NCI-H146 (cell line): ENCODE measurements at places on chromosomes 3 and 15.

GRCh38 chr3:36557708-36558421 is 177.6 kb downstream of the STAC start:
- DNase-seq, result no peak

DNA sequence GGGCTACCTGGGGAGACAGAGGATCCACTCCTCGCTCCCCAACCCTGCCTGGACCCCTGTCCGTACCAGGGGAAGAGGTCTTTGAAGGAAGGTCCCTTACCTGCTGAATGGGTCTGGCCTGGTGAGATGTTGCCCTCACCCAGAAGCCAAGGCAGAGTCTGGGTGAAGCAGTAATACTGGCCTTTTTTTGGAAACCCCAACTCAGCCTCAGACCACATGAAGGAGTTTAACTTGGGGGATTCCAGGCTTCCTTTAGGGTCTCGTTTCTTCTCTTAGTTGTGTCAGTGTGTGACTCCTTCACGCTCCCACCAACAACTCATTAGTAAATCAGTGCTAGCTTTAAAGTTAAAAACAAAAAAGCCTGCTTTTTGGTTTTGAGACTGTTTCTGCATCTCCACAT is 45.6 kb downstream of the RTP1 start:
- no peak for DNase-seq

GRCh38 chr3:106119614-106120082 is 250.8 kb upstream of the CBLB start:
- no peak for DNase-seq

DNA sequence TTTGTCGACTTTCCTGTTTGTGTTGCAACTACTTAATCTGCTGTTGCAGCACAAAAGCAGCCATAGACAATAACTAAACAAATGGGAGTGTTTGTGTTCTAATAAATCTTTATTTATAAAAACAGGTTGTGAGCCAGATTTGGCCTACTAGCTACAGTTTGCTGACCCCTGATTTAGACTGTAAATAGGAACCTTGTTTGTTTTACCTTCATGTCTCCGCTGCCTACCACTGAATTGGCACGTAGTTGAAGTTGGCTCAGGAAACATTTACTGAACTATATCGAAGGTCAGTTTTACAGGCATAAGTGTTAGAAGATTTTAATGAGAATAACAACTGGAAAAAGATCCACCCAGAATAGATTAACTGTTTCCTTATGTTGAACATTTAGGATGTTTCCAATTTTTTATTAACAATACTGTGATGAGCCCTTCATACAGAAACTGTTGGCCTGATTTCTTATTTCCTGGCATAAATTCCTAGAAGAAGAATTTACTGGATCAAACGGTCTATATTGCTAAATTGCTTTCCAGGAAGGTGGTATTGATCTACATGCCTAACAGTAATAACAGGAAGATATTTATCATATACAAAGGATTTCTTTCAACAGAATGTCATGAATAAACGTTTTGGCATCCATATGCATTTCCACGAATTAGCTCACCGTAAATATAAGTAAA is 156.2 kb upstream of the NR2E3 start:
- DNase-seq, result no peak

- DNase-seq, result no peak
Observed at GRCh38 chr15:99441871-99442251, 123.9 kb upstream of the MEF2A start.

GRCh38 chr3:99499235-99500158 is 138.9 kb upstream of the COL8A1 start:
- DNase-seq, result peak; percentile 2

GRCh38 chr3:20190991-20191390 is 5.0 kb upstream of the SGO1 start:
- no peak for DNase-seq

DNA sequence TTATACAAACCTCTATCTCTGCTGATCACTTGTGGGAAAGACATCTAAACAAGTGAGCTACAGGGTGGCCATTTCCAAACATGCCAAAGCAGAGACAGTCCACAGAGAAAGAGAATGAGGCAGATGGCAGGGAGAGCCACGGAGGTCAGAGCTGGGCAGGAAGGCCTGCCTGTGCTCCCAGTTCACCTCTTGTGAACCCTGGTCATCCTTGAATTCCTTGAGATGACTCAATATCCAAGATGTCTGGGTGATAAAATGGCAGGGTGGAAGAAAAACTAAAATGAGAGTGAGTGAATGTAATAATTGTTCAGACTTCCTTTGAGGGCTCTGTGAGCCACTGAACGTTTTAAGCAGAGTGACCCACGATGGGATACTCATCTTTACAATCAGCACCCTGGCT is 104.8 kb downstream of the PLCH1 start:
- DNase-seq, result no peak

GRCh38 chr3:10527295-10528001 is 22.1 kb upstream of the ATP2B2 start:
- no peak for DNase-seq

DNA sequence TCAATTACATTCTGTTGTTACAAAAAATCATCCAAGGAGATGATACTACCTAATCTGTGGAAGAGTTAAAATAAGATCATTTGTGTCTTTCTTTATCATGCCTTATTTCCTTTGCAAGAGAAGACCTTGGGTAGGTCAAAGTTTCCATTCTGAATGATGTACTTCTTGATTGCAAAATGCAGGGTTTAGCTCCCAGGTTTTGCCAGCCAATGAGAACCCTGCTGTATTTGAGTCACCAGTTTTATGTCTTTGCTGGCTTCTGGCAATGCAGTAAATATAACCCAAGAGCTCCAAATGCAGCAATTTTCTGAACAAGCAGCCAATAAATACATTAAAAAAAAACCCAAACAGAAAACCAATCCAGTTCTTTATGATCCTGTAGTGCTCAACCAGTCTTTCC is 204.9 kb downstream of the CADPS start:
- DNase-seq, result no peak

DNA sequence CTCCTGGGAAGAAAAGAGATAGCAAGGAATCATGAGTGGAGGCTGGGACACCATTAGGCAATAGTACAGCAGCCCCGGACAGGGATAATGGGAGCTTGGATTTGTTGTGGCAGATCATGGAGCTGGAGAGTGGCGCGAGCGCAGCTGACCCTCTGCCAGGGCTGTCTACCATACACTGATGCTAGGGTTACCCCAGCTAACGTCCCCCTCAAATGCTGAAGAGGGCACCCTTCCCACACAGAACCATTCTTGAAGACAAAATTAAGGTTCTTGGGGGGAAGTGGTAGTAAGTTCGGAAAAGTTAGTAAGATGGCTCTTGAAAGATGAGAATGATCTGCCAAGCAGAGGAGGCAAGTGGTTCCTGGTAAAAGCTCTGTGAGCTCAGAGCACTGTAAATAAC is 61.1 kb downstream of the ST3GAL6 start:
- DNase-seq, result no peak
